ENCODE measurements at places on chromosomes 16 and 17. TPM values are rescaled to one million over a fixed set of nuclear protein-coding genes. Genes with fewer than 3 reads are reported as not detected.

The PGP gene
- total RNA-seq: 24.5 TPM

The RHBDL3 gene
- not detected for total RNA-seq

The TEX14 gene
- not detected for total RNA-seq

The CCL14 gene
- not detected for total RNA-seq

The TP53TG3F gene
- not detected for total RNA-seq
